ENCODE measurements at places on chromosomes 5 and 9.

GRCh38 chr5:129687941-129688340 lies 60.0 kb upstream of the MINAR2 start:
- DNase-seq: no peak

DNA sequence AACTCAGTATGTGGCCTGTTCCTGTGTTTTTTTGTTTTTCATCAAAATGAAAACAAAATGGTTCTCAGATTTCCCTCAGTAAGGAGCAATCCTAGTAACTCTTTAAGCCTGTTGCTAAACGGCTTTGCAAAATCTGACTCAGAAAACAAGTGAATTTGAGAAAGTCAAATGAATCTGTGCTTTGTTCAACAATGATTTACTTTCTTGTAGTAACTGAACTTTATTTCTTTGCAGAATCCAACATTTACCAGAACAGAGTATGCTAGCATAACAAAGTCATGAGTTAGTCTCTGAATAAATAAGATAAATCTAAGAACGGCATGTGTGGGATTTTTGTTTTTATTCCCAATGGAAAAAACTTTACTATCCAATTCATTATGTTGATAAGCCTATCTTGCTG lies 93.8 kb downstream of the OXCT1 start:
- no peak for DNase-seq

- no peak for DNase-seq
These were observed 42.8 kb downstream of the SPEF2 start for GRCh38 chr5:35660451-35660850.

DNA sequence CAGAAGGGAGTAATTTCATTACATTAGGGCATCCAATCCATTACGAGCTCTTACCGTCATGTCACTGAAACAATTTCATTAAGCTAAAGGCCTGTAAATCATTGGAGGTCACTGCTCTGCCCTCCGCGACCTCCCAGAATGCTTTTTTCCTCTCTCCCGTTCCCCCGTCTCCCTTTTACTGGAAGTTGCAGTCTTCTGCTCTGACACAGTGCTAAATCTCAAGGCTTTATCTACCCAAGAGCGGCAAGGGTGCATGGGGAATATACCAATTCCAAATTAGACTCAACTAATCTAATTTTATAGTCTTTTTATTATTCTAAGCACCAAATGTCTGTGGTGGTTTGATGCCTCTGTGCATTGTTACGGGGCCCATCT lies 265.7 kb upstream of the PANK3 start:
- no peak for DNase-seq

DNA sequence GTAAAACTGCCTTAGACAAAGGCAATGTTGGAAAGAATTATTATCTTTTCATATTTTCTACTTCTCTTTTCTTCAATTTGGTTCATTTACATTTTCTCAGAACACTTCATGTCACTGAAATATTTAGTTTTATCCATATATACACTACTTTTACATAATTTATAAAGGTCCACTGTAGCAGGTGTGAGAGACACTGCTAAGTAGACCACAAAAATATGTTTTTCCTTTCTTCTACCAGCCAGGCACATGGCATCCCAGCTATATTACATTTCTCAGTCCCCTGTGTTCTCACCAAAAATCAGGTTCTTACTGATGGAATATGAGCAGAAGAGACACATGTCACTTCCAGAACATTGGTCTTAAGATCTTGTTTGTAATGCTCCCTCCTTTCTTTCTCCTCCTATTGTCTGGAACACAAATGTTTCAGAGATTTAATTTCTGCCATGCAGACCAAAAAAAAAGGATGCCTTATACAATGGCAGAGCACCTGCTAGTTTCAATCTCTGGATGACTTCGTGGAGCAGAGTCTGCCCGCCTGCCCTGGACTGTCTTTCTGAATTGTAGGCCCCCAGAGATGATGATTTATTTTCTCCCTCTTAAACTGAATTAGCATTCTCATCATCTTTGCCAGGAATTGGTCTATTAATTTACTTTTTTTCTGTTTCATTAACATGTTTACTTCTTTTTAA lies 125.4 kb upstream of the ACOT12 start:
- DNase-seq: no peak
